CD4-positive, alpha-beta T cell treated with Interleukin-4 for 4 hours (primary cell): ENCODE measurements at places on chromosomes 1 and 21.

- no peak for DNase-seq
These were observed 66.8 kb downstream of the VPS13D start for GRCh38 chr1:12296623-12297022.

DNA sequence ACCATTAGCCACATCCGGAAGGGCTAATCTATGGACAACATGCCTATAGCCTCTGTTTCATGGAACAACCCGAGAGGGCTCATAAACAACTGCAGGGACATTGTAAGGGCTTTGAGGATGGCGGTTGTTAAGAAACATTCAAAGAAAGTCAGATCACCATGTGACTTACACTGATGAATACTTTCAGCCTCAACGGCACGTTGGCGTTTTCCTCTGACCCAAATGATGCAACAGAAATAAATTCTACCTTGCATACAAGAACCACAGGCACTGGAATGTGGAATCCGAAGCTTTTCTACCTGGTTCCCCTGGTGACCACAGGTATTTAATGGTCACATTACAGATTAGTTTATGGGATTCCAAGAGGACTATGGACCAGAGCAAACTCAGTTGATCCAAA lies 107.0 kb downstream of the CLIC6 start:
- no peak for DNase-seq

DNA sequence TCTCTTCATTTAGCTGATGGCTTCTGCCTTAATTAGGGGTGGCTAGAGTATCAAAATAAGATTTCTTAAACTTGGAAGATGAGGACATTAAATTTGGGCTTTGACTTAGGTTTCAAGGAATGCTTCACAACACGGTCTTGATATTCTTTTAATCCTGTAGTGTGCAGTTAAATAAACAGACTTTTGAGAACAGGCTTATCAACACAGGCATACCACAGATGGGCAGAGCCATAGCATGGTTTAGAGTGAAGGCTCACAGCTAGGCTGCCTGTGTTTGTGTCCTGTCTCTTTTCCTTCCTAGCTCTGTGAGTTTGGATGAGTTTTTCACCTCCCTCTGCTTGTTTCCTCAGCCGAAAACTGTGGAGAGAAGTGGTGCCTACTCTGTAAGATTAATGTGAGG lies 102.3 kb upstream of the IPO9 start:
- DNase-seq: no peak

- DNase-seq: no peak
These were observed 30.1 kb upstream of the ENO1 start for GRCh38 chr1:8908388-8909151.

DNA sequence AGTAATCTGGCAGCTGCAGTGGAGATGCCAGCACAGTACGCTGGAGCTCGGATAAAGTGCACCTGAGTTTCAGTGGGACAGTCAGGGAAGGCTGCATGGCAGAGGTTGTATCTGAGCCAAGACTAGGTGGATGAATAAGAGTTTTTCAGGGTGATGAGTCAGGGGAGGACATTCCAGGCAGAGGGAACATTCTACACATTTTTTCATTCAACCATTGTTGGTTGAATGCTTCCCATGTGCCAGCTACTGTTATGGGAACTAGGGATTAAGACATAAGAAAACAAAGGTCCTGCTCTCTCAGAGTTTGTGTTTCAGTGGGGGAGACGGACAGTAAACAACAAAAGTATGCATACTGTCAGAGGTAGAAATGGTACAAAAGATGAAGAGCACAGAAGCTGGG lies 5.2 kb downstream of the LEPR start:
- DNase-seq: no peak

GRCh38 chr1:24481101-24481500 lies 21.5 kb upstream of the RCAN3 start:
- peak; percentile 68 for DNase-seq

DNA sequence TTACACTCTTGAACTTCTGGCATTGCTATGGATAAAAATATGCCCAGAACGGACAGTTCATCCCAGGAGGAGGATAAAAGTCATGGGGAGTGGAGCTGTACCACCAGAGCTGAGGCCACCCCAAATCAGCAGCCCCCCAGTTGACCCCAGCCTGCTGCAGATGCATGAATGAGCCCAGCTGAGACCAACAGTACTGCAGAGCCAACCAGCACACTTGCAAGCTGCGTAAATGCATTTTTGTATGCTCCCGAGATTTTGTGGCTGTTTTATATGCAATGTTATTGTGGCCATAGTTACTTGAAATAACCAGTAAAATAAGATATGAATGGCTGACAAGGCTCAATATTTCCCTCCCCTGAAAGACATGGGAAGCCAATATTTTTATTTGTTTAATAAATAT lies 264.6 kb downstream of the DUSP10 start:
- DNase-seq: no peak

DNA sequence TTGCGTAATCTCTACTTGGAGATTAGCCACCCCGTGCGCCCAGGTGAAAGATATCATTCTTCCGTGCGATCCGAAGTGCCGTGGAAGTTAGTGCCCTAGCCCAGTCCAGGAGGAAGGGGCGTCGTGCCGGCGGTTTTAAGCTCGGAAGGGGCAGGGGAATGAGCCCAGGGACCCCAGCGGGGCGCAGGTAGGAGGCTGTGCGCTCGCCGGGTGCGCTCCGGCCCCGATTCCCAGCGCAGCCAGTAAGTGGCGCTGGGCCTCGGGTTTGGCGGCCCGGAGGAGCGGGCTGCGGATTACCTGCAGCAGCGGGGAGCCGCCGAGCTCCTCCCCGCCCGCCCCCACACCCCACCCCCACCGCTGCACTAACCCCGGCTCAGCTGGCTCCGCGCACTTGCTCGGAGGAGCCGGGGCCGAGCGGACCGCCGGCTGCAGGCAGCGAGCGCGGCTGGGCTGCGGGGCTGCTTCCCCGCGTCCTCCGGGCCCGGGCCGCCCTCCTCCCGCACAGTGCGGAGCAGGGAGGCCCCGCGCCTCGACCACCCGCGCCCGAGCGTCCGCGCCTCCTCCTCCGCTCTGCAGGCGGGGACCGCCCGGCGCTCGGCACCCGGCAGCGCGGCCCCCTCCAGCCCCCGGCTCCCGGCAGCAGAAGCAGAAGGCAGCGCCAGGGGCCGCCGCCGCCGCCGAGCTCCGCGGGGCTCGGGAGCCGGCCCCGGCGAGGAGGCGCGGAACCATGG lies at the start of gene RYR2:
Gene RYR2 (plus strand): TSS at position 390 of the 731 bp plus-strand sequence. CDS start 338 bp downstream, at position 728.
- no peak for DNase-seq

GRCh38 chr21:29332461-29333362 lies 34.0 kb downstream of the BACH1 start:
- no peak for DNase-seq

DNA sequence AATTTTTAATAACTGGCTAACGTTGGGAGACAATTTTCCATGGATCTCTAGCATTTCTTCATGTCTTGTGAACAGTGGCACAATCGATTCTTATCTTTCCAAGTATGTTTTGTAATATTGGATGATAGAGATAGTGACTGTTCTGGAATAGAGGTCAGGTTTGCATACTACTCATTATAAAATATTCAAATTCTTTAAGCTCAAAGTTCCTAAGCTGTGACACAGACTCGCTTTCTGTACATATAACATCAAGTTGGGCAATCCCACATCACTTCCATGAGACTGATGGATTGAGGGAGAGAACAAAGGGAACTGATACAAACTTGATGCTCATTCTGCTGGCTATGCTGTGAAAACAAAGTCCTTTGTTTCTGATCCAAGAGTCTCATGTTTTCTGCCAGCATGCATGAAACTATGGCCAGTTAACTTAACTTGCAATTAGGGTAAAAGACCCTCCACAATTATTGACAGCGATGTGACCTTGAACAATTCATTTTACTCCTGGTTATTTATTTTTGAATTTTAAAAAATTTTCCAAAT lies 392.4 kb downstream of the TTLL7 start:
- no peak for DNase-seq

DNA sequence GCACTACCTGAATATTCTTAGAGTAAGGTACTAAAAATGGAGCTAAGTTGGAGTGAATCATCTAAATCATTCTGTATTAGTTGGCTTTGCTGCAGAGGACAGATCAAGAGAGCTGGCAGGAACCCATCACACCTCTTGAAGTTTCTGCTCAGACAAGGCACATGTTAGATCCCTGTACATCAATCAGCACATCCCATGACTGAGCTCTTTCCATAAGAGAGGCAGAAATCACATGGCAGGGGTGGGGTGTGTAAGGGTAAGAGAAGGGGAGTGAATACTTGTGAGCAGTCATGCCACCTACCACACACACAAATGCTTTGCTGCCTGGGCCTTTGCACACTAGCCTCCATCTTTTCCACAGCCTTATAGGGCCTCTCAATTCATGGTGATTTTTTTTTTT lies 214.4 kb downstream of the SLC35F3 start:
- DNase-seq: no peak

DNA sequence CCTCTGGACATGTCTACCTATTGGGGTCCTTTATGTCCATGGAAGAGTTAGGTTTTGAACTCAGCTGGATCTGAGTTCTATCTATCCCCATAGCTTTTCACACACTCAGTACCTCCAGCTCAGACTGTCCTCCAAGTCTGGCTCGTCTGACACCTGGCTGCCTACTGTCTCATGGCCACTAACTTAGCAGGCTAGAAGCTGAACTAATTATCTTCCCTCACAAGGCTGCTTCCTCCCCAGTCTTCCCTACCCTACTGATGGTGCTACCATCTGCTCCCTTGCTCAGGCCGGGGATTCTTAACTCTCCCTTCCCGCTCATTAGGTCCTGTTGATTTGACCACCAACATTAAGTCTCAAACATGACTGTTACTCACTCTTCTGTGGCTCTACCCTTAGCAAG lies 13.4 kb downstream of the VANGL2 start:
- no peak for DNase-seq

GRCh38 chr1:161251579-161251978 lies 7.0 kb upstream of the PCP4L1 start:
- DNase-seq: no peak

- peak; percentile 70 for DNase-seq
These were observed 450.7 kb downstream of the PTPRC start for GRCh38 chr1:199089393-199090122.

DNA sequence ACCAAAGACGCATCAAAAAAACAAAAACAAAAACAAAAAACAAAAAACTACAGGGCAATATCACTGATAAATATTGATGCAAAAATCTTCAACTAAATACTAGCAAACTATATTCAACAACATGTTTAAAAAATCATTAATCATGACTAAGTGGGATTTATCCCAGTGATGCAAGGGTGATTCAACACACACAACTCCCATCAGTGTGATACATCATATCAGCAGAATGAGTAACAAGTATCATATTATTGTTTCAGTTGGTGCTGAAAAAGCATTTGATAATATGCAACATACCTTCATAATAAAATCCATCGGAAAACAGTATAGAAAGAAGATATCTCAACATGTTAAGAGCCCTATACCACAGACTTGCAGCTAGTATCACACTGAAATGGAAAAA lies 953.0 kb downstream of the AMY1C start:
- no peak for DNase-seq

GRCh38 chr1:222057162-222057561 lies 315.3 kb upstream of the DUSP10 start:
- no peak for DNase-seq

DNA sequence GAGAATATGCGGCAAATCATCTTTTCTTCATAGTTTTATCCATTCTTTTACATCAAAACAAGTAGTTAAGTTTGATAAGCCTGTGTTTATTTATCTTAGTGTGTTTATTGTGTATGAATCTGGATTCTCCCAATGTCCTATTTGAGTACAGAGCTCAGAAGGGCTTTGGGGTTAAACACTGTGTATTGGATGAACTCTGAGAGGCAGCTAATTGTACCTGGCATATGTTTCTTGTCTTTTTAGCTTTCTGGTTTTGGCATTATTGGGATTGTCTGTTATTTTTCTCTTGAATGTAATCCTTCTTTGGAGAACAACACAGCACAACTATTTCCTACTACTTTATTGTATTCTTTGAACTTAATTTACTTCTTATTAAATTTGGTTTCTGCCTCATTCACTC lies 906.9 kb downstream of the ADGRL2 start:
- no peak for DNase-seq

DNA sequence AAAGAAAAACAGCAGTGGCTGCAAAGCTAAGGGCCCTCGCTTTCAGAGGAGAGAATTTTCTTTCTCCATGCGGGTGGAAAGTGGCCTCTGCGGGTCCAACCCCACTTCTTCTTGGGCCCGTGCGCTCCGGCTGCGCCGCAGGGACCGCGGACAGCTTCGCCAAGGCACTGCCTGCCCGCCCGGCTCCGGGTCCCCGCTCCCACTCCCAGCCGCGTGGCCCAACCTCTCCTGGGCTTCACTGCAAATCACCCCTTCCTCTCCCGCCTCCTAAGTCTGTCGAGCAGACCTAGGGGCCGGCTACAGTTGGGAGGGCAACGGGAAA lies 1.0 kb upstream of the RUNX3 start:
- no peak for DNase-seq
